ENCODE measurements at places on chromosomes 5 and 9. TPM values are rescaled to one million over a fixed set of nuclear protein-coding genes. Genes with fewer than 3 reads are reported as not detected.

DNA sequence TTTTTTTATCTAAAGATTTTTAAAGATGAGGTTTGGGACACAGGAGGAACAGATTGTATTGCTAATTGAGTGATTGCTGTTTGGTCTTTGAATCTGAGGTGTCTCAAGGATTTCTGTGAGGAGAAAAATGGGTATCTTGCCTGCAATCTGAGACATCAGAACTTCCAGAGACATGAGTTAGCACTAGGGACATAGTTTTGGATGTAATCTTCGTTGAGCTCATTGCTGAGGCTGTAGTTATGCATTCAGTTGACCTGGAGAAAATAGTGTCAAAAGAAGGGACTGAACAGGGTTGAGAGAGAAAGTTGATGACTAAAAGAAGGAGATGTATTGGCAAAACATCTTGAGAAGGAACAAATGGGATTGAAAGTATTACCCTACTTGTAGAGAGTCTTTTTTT lies 24.6 kb downstream of the C9orf85 start:
- no peak for DNase-seq

GRCh38 chr9:128884164-128884563 lies 2.2 kb downstream of the LRRC8A start:
- no peak for DNase-seq

GRCh38 chr9:129866394-129867135 lies 31.3 kb downstream of the USP20 start:
- no peak for DNase-seq

SYNPO gene
- total RNA-seq: 2.3 TPM

Measured in H1 (cell line).